ENCODE measurements at places on chromosomes 7 and 10.

- DNase-seq, result no peak
Measured at GRCh38 chr10:112126901-112127300, 56.7 kb downstream of the GPAM start.

DNA sequence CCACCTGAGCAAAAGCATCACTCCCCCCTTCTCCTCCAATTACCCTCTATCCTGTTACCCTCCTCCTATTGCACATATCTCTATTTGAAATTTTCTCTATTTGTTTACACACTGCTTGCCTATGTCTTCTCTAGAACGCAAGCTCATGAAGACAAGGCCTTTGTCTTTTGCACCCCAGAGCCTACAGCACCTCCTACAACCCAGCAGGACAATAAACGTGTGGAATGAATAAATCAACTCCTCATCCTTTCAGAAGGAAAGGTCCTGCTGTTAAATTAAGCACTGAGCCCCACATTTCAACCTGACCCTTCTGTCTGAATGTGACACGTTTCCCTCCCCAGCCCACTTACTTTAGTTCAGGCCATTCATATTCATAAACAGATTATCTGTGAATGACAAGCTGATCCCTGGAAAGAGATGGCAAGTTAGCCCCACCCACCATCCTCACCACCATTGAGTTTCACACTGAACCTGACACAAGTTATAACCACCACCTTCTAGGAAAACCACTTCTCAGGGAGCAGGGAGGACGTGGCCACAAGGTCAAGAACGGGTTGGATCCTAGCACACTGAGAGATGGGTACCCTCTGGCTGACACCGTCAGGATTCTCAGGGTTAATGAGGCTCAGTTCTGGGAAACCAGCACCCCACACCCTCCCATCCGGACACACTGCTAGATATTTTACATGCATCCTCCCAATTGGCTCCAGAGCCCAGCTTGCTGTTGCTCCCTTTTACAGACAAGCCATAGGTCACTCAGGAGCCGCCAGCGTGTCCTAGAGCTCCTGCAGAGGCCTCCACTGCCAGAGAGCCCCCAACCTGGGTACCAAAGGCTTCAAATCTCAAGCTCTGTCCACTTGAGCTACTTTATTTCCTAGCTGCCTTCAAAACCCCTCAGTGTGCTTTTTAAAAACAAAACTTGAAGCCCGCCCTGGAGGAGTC, 934 bp downstream of the PRTFDC1 start:
- peak; percentile 24 for DNase-seq

DNA sequence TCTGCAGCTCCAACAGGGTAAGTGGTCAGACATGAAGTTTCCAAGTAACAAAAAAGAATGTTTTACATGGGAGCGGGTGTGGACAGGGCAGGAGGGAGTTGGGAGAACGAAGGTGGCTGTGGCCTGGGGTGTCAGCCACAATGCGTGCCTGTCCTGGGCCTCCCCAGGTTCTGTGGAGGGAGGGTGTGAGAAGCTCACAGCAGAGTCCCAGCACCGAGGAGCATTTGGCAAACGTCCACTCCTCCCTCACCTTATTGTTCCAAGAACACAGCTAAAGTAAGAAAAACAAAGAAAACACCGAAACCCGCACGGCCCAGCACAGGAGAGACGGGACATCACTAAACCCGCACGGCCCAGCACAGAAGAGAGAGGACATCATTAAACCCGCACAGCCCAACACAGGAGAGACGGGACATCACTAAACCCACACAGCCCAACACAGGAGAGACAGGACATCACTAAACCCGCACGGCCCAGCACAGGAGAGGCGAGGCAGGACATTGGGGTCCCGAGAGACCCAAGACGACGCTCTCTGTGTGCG, 226.4 kb downstream of the MAD1L1 start:
- no peak for DNase-seq

DNA sequence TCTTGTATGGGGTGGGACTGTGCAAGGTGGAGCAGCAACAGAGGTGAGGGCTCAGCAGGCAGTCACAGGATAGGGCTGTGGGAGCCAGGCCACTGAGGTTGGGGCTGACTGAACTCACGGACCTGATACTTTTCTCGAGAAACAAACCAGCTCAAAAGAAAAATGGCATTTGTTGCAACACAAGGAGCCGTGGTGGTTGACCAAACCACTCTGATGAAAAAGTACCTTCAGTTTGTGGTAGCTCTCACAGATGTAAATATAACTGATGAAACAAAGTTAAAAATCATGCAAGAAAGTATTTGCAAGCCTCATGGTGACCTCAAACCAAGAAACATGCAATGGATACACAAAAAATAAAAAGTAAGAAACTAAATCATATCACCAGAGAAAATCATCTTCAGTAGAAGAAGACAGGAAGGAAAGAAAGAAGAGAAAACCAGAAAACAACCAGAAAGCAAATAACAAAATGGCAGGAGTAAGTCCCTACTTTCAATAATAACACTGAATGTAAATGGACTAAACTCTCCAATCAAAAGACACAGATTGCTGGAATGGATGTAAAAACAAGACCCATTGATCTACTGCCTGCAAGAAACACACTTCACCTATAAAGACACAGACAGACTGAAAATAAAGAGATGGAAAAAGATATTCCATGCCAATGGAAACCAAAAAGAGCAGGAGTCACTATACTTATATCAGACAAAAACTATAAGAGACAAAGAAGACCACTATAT, 48.9 kb upstream of the DUSP5 start:
- DNase-seq, result no peak

- no peak for DNase-seq
Measured at GRCh38 chr7:159211540-159212182, 67.0 kb upstream of the VIPR2 start.

- no peak for DNase-seq
Measured at GRCh38 chr7:108038986-108039385, 36.0 kb upstream of the LAMB1 start.

- DNase-seq, result no peak
Measured at GRCh38 chr10:2023687-2024086, 286.4 kb upstream of the ADARB2 start.

GRCh38 chr10:131166486-131166885, 145.0 kb downstream of the TCERG1L start:
- DNase-seq, result no peak

GRCh38 chr10:81847675-81848074, 27.3 kb upstream of the NRG3 start:
- no peak for DNase-seq

DNA sequence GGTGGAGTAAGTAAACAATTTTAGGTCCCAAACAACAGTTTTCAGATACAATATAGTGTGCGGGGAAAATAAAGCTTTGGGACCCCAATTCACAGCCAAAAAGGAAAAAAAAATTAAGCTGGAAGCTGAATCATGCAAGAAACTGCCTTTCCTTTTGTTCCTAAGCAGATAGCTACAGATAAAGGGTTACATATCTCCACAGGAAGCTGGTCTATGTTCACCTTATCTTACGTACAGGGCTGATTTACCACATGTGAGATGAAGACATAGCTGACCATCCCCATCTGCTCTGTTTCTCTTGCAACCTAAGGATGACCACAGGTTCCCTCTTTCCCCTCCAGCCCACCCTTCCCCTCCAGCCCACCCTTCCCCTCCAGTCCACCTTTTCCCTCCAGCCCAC, 14.2 kb upstream of the PFKP start:
- DNase-seq, result no peak

GRCh38 chr10:43595739-43596298, 10.4 kb upstream of the ZNF485 start:
- DNase-seq, result no peak

GRCh38 chr7:20529260-20529659, 86.2 kb upstream of the ABCB5 start:
- DNase-seq, result no peak

GRCh38 chr10:11435581-11435981, 175.9 kb downstream of the USP6NL start:
- no peak for DNase-seq

- DNase-seq, result no peak
Measured at GRCh38 chr7:125218076-125218475, 288.5 kb upstream of the POT1 start.
